Gastrocnemius medialis (tissue), 4 donors: ENCODE measurements at places on chromosomes 11 and 22.

GRCh38 chr11:97259884-97260283 lies 870.1 kb downstream of the JRKL start:
- no peak overlapping the region for H3K27ac ChIP-seq
- H3K4me3 ChIP-seq: no peak overlapping the region
- no peaks in the 10 kb centered on the region for H3K36me3 ChIP-seq
- no peak for DNase-seq
- H3K27me3 ChIP-seq: no peaks in the 10 kb centered on the region

GRCh38 chr22:47374273-47374771 lies 611.9 kb downstream of the TBC1D22A start:
- H3K4me1 ChIP-seq: no peaks in the 10 kb centered on the region
- no peak overlapping the region for H3K27ac ChIP-seq
- H3K36me3 ChIP-seq: no peaks in the 10 kb centered on the region
- no peak for DNase-seq

DNA sequence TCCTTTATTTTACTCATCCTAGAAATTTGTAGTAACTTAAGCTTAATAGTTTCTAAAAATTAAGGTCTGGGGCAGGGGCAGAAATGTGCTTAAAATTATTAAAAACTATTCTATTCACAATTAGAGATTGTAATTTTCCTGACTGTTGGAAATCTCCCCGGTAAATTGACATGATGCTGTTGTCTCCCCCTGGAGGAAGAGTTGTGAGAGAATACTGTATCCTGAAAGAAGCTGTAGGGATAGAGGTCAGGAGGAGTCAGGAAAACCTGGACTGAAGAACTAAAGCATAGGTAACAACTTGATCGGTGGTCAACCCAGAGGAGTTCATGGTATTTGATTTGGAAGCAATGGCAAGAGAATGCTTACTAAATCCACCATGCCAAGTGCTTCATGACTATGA lies 16.2 kb upstream of the ESAM start:
- DNase-seq: no peak
- H3K4me1 ChIP-seq: no peaks in the 10 kb centered on the region
- H3K4me3 ChIP-seq: no peak overlapping the region
- no peak overlapping the region for H3K27ac ChIP-seq

DNA sequence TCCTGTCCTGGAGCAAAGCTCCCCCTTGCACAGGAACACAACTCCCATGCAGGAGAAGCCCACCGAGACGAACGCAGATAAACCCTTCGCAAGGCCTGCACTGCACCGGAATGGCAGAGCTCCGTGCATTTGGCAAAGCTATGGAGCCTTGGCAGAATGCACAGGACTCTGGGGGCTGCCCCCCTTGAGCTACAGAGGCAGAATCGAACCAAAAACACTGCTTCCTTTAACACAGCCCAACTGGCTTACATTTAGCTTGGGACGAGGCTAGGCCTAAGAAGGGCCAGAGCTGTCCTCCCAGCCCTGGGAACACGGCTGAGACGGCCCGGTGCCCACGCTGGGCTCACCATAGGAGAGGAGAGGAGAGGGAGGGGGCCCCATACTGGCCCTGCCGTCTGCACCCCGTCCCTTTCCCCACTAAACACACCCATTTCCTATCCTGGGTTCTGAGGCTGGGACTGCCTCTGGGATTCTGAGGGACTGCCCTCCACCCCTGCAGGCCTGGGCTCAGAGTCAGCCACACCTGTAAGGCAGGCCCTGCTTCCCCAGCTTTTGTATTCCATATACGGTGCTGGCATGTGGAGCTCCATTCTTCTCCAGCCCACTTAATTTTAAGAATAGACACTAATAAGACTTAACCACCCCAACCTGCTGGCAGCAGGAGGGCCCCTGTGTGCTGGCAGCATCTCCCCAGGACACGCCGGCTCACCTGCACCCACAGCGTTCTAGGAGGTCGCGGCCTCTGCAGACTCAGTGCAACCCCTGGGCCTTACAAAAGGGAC lies 32.9 kb downstream of the PPM1F start:
- no peaks in the 10 kb centered on the region for H3K27me3 ChIP-seq
- H3K36me3 ChIP-seq: no peaks in the 10 kb centered on the region
- no peak for DNase-seq
- no peak overlapping the region for H3K27ac ChIP-seq

DNA sequence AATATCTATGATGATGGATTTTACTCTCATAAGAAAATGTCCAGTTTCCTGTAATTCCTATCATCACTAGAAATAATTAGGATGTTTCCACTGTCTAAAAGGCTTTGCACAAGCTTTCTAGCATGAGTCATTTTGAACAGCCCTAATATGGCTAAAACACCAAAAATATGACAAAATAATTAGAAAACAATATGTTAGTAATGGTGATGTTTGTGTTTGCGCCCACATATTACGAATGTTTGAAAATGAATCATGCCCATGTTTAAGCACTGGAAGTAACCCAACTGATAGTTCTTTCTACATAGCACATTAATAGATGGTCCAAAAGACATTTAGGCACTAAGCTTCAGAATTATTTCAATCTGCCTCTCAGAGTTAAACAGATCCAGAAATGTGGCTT lies 96.0 kb downstream of the TRPC6 start:
- H3K36me3 ChIP-seq: no peaks in the 10 kb centered on the region
- H3K4me3 ChIP-seq: no peak overlapping the region
- no peaks in the 10 kb centered on the region for H3K4me1 ChIP-seq

DNA sequence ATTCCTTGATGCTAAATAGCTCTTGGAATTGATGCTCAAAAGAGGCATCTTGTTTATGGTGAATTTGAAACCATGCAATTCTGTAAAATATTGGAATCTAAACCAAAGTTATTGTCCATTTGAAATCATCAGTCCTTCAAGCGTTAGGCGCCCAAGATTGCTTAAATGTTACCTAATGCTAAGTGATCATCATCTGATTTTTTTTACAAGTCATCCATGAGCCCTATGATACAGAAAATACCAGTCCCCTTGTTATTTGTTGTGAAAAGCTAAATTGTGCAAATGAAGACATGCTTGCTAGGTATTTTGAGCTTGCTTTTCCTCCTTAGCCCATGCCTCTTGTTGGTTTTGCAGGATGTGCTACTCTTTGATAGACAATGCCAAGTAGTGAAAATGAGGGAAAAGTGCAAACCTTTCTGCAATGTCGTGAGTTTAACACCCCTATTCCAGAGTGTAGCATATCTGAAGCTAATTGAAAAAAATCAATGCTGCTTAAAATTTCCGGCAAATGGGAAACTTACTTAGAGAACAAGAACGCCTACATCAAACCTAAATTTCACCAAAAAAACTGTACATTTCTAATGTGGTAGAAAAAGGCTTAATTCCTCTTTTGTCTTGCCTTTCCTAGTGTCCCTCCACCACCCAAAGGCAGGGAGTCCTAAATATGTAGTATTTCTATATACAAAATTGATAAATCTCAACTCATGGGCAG lies 1.9 kb downstream of the GRK3 start:
- no peak for DNase-seq
- peaks cover 23% of the 10 kb centered on the region for H3K27me3 ChIP-seq
- H3K4me1 ChIP-seq: peaks cover 13% of the 10 kb centered on the region
- H3K4me3 ChIP-seq: peak overlapping the region; percentile 58

DNA sequence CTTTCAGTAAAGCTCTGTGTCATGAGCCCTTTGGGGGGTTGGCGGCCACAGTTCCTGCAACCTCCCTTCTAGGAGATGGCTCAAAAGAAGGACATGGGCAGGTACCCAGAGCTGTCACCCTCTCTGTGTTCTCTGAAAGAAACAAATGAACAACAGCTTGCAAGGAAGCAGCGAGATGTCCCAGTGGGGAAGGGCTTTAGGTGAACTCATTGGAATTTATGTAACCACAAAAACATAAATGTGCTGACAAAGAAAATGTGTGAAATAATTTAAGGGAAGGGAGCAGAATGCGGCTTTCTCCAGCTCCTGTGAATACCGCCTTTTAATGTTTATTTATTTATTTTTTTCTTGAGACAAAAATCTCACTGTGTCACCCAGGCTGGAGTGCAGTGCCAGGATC lies 3.3 kb downstream of the PARVG start:
- peaks cover 16% of the 10 kb centered on the region for H3K27me3 ChIP-seq
- DNase-seq: no peak
- H3K4me1 ChIP-seq: no peaks in the 10 kb centered on the region
- H3K4me3 ChIP-seq: no peak overlapping the region
- H3K36me3 ChIP-seq: no peaks in the 10 kb centered on the region

DNA sequence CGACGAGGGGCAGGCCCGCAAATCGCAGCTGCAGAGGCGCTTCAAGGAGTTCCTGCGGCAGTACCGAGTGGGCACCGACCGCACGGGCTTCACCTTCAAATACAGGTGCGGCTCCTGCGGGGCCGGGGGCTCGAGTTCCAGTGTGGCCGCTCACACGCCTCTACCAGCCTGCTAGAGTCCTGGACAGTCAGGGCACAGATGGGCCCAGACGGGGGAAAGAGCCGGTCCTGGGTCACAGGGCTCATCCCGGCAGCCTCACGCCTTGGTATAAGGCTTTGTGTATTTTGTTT lies 506 bp downstream of the MCM5 start:
- peak overlapping the region; percentile 94 for H3K4me3 ChIP-seq
- peaks cover 18% of the 10 kb centered on the region for H3K4me1 ChIP-seq
- H3K27me3 ChIP-seq: no peaks in the 10 kb centered on the region
- peak overlapping the region; percentile 66 for H3K27ac ChIP-seq
- DNase-seq: no peak

DNA sequence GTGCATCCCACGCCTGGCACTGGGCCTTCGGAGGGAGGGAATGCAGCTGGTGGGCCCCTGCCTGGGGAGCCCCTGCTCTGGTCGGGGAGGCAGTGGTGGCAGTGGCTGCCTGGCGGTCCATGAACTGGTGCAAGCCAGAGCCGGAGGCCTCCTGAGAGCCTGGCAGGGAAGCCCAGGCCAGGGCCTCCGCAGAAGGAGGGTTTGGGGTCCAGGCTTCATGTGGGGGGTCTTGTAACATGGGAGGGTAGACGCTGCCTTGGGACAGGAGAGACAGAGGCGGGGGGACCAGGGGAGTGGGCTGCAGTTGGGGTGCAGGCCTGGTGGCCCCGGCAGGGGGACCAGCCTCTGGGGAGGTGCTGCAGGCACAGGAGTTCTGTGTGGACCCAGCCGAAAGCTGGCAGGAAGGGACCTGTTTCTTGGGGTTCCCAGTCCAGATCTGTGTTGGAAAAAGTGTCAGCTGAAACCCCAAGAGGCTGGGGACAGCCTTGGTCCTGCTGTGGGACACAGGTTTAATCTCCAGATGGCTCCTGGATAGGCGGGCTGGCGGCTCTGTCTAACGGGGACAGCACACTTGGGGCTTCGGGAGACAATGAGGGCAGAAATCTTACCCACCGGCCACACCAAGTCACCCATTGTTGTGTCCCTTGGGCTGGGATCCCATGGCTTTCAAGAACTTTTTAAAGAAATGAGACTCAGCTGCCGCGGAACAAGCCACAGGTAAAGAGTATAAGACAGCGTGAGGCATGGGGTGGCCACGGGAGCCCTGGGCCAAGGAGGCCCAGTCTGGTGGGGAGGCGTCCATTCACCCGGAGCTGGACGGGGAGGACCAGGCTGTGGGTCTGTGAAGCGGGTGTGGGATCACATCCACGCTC lies 73.5 kb downstream of the KCNQ1 start:
- no peaks in the 10 kb centered on the region for H3K36me3 ChIP-seq
- no peak overlapping the region for H3K4me3 ChIP-seq
- peak; percentile 2 for DNase-seq
- H3K27me3 ChIP-seq: no peaks in the 10 kb centered on the region
- H3K27ac ChIP-seq: no peak overlapping the region

DNA sequence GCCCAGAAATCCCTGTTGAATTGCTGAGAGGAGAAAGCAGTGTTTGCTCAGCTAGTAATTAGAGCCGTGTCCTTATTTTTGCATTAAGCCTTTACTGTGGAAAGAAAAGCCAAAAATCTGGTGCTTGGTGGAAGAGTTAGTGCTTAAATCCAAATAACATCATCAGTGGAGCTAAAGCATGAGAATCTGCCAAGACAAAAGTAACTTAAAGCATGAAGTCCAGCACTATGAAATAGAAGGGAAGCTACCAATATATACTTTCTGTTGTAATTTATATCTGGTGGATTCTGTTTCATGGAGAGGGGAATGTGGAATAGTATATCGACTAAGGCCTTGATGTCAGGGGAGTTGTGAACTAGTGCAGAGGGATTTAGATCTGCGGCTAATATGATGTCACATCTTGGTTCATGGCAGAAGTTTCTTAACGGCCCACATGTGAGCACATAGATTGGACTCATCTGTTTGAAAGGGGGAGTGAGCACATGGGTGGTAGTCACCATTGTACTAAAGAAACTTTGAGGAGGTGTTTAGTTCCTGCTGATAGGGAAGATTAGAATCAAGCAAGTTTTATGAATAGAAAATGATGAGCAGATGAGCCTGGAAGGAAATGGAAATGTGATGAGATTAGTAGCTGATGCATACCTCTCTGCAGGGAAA lies 224.4 kb upstream of the MTNR1B start:
- DNase-seq: no peak
- no peak overlapping the region for H3K4me3 ChIP-seq
- no peaks in the 10 kb centered on the region for H3K36me3 ChIP-seq
- no peak overlapping the region for H3K27ac ChIP-seq
- no peaks in the 10 kb centered on the region for H3K4me1 ChIP-seq
- no peaks in the 10 kb centered on the region for H3K27me3 ChIP-seq

GRCh38 chr11:119666061-119666460 lies 62.9 kb downstream of the NECTIN1 start:
- no peaks in the 10 kb centered on the region for H3K4me1 ChIP-seq
- DNase-seq: no peak
- no peak overlapping the region for H3K27ac ChIP-seq
- no peaks in the 10 kb centered on the region for H3K27me3 ChIP-seq
- H3K4me3 ChIP-seq: no peak overlapping the region
- no peaks in the 10 kb centered on the region for H3K36me3 ChIP-seq

- no peaks in the 10 kb centered on the region for H3K27me3 ChIP-seq
- peak overlapping the region; percentile 74 for H3K27ac ChIP-seq
- no peak overlapping the region for H3K4me3 ChIP-seq
- no peak for DNase-seq
- no peaks in the 10 kb centered on the region for H3K36me3 ChIP-seq
These were observed 49.2 kb downstream of the RPL27A start for GRCh38 chr11:8731647-8732323.

DNA sequence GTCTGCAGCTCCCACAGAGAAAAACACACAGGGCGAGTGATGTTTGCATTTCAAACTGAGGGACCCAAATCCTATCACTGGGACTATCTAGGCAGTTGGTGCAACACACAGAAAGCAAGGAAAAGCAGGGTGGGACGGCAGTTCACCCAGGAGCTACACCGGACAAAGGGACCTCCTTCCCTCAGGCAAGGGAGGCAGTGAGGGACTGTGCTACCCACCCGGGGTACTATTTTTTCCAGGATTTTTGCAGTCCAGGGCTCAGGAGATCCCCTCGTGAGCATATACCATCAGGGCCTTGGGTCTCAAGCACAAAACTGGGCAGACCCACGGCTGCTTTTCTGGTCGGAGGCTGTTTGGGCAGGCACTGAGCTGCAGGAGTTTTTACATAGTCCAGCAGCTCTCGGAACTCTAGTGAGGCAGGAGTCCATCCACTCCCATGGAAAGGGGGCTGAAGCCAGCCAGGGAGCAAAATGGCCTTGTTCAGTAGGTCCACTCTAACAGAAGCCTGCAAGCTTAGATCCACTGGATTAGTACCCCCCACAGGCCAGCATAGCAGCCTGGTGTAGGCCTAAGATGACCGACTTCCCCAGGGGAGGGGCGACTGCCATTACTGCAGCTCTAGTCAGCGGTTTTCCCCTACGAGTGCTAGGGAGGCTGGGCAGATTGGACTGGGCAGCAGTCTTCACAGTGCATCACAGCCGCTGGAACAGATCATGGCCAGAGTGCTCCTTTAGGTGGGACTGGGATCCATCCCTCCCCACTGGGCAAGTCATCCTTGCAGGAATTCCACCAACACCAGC lies 28.2 kb downstream of the CARD18 start:
- H3K27ac ChIP-seq: no peak overlapping the region
- H3K4me3 ChIP-seq: no peak overlapping the region
- DNase-seq: no peak
- H3K36me3 ChIP-seq: no peaks in the 10 kb centered on the region
